Psoas muscle (tissue), 8 donors: ENCODE measurements at places on chromosomes 2 and 18. TPM values are rescaled to one million over a fixed set of nuclear protein-coding genes. Genes with fewer than 3 reads are reported as not detected.

REG1B gene
- 0.38 TPM for total RNA-seq

- DNase-seq = no peak
Measured at GRCh38 chr18:34153711-34154110, 71.0 kb downstream of the NOL4 start.

DAPL1 gene
- total RNA-seq = not detected

- DNase-seq = no peak
Measured at GRCh38 chr18:42185486-42185885, 230.5 kb downstream of the PIK3C3 start.

GRCh38 chr2:137892739-137893138, 71.5 kb upstream of the HNMT start:
- DNase-seq = no peak

CCL20 gene
- total RNA-seq = not detected

- DNase-seq = no peak
Measured at GRCh38 chr2:146123256-146123655, 1603.3 kb upstream of the ZEB2 start.

DNA sequence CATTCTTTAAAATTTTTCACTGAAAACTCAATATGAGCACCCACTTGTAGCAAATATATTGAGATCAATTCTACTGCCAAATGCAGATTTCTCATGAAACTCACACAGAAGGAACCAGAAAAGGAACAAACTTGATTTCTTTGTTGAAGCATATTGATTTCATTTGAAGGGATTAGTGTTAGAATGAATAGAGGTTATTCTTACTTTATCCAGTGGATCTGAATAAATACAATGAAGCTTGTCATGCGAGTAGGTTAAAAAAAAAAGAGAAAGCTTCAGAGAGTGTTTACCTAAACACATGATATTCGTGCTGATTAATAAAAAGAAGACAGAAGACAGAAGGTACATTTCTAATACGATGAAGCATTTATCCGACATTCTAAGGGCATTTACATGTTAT, 226.7 kb upstream of the ZSWIM2 start:
- DNase-seq = no peak

GALM gene
- 5.4 TPM for total RNA-seq

- DNase-seq = no peak
Measured at GRCh38 chr18:2853926-2854664, 7.3 kb downstream of the EMILIN2 start.
